Activated CD8-positive, alpha-beta memory T cell treated with anti-CD3 and anti-CD28 coated beads, Interleukin-2, amount 50 U/mL, for 48 hours (primary cell): ENCODE measurements at places on chromosomes 7 and 10.

GRCh38 chr7:113120647-113121046, 2.3 kb upstream of the SMIM30 start:
- no peak for DNase-seq

- no peak for DNase-seq
Measured at GRCh38 chr10:11522821-11523245, 88.6 kb downstream of the USP6NL start.

GRCh38 chr10:101134299-101135127, 3.4 kb downstream of the TLX1 start:
- DNase-seq = no peak

GRCh38 chr7:107563081-107563774, 492 bp downstream of the COG5 start:
- no peak for DNase-seq

- no peak for DNase-seq
Measured at GRCh38 chr7:151537818-151538561, 18.3 kb upstream of the RHEB start.

GRCh38 chr10:9172276-9172675, 1117.8 kb downstream of the GATA3 start:
- no peak for DNase-seq

DNA sequence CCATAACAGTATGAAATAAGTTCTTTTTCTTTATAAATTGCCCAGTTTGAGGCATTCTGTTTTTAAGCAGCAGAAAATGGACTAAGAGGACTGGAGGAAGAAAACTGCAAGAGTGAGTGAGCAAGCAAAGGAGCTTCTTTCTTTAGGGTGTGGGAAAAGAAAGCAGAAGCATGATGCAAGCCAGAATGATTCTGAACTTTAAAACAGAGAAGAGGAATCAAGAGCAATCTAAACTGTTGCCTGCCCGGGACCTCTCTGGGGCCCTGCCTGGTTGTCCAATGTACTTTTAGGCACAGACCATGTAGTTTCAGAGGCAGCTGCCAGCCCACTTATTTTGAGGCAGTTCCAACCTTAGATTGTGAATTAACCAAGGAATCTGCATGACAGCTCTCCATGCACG, 186.3 kb downstream of the PLPP4 start:
- no peak for DNase-seq

- DNase-seq = no peak
Measured at GRCh38 chr10:61937631-61938351, 36.3 kb downstream of the ARID5B start.

DNA sequence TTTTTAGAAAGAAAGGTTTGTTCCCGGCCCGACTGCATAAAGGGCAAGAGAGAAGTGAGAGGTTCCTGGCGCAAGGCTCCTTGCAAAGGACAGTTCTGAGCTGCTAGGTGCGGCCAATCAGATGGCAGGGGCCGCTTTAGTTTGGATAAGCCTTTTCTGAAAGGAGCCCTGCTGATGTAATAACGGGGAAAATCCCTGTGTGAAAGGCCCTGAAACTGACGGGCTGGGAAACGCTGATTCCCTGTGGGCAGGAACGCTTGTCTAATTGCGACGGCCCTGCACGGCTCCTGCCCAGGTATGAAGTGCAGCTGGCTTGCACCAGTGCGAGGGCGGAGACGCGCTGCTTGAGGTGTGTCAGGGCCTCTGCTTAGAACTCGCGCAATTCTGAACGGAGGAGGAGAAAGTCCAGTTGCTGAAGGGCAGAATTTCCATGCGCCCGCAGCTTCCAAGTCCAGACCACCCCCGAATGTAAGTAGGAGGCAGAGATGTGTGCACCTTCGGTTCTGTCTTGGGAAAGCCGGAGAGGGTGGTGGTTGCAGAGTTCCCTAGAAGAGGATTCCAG, 30.5 kb downstream of the TACC2 start:
- no peak for DNase-seq

DNA sequence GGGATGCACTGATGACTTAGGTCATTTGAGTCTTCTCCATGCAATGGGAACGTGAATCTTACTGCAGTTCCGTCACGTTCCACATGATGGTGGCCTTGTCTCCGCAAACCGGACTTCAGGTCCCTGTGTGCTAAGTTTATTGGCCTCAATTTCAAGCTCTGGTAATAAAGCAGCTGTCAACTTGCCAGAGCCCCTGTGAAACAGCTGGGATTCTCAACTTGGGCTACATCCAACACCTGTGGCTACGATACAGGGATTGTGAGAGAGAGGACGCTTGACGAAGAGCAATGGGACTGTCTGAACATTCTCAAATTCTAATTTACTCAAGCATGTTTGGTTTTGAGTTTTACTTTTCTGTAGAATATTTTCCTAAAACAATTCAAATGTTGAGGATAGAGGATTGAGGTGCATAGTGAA, 174.2 kb downstream of the PTN start:
- no peak for DNase-seq

DNA sequence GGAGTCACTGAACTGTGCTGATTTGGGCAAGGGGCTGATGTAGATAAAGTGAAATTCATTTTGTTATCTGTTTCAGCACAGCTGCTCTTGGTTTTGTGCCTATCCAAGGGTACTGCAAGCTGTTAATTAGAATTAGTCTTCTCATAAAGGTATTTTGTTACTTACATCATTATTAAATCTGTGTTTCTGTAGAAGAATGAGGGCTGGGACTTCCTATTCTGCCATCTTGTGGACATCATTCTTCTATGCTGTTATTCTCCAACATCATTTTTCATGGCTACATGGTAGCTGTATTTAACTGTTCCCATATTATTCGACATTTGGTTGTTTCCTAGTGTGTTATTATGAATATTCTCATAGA, 76.2 kb upstream of the CCDC71L start:
- no peak for DNase-seq

- no peak for DNase-seq
Measured at GRCh38 chr10:1923586-1923985, 186.3 kb upstream of the ADARB2 start.

DNA sequence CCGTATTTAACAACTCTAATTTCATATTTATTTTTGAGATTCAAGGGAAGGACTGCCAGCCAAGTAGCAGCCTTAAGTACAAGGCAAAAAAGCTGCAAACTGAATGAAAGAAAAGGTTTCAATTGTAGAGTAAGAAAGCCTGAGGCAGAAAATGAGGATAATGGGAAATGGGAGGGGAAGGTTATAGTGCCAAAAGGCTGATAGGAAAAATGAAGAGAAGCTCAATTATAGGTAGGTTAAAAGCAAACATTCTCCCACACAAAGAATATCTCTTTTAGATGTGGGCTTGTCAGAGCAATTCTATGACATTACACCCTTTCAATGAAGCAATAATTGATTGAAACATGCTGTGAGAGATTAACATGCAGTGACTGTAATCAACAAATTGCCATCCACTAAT, 175.3 kb downstream of the RAPGEF5 start:
- no peak for DNase-seq

- no peak for DNase-seq
Measured at GRCh38 chr10:24716295-24716694, 7.4 kb downstream of the ARHGAP21 start.

DNA sequence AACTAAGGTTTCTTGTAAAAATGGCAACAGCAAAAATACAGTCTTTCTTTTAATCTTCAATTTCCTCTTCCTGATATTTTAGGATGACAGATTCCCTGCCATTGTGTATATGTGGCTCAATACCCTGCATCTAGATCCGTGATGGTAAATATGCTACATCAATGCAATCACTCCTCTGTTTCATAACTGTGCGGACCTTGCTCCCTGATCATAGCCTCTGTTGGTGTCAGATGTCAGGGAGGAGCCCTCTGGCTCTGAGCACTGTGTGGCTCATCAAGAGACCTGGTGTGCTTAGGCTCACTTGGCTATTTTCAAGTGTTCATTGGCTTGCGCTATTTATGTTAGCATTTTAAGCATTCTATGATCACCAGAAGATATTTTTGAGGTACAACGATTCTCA, 33.0 kb upstream of the AGR3 start:
- no peak for DNase-seq

GRCh38 chr7:151430391-151431205, 9.3 kb downstream of the CRYGN start:
- no peak for DNase-seq

DNA sequence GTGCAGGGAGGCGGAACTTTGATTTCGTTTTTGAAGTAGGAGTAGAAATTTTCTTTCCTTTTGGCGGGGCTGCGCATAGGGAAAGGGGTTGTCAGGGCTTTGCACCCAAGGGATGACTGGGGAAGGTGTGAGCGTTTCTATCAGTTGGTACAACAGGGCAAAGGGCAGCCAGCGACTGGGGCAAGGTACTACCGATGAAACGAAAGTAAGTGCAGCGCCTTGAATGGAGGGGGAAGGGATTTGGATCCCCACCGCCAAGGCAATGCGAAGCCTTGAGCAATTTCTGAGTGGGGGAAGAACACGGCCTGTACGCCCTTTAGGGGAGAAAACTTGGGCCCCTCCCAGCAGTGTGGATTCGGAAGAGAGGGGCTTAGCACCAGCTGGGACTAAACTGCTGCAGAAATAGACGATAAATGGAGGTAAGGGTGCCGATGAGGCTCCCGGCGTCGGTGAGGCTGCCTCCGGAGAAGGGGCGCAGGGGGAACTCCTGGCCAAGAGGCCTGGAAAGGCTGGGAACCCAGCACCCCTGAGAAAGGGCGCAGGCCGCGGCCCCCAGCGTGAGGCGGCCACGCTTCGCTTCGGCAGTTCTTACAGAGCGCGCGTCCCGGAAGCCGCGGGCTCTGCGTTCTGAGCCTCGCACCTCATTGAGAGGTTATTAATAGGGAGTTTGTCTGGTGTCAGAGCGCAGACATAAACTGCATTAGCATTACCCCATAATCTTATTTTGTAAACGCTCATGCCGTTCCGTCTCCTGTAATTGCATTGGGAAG, 10.0 kb upstream of the TLX1 start:
- peak; percentile 66 for DNase-seq

DNA sequence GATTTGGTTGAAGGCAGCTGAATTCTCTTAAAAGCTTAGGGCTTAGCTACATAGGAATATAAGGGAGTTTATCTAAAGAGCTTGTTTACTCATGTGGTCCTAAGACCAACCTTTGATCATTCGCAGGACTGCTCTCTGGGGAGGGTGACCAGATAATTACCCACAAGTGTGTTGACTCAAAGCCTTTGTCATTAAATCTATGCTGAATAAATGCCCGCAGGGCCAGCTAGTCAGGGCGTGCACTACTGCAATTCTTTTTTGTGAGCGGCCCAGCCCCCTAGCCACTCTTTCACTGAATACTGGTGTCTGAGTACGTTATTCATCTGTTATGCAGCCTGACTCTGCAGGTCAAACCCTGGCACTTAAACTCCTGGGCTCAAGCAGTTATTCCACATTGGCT, 69.6 kb downstream of the AKAP9 start:
- DNase-seq = no peak

GRCh38 chr7:46291050-46291438, 370.0 kb upstream of the IGFBP3 start:
- DNase-seq = no peak

DNA sequence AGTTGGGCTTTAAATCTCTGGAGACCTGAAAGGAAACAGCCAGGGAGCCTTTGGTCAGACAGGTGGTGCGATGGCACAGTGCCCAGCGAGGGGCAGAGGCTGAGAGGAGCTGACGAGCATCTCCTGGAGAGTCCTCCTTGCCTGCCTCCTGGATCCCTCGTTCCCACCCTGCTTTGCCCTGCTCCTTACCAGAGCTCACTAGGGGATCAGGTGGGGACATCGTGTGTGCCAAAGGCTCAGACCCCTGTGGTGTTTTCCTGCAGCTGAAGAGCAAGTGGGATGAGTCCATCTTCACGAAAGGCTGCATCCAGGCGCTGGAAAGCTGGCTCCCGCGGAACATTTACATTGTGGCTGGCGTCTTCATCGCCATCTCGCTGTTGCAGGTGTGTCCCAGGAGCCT, 21.8 kb upstream of the SH2D4B start:
- DNase-seq = no peak

DNA sequence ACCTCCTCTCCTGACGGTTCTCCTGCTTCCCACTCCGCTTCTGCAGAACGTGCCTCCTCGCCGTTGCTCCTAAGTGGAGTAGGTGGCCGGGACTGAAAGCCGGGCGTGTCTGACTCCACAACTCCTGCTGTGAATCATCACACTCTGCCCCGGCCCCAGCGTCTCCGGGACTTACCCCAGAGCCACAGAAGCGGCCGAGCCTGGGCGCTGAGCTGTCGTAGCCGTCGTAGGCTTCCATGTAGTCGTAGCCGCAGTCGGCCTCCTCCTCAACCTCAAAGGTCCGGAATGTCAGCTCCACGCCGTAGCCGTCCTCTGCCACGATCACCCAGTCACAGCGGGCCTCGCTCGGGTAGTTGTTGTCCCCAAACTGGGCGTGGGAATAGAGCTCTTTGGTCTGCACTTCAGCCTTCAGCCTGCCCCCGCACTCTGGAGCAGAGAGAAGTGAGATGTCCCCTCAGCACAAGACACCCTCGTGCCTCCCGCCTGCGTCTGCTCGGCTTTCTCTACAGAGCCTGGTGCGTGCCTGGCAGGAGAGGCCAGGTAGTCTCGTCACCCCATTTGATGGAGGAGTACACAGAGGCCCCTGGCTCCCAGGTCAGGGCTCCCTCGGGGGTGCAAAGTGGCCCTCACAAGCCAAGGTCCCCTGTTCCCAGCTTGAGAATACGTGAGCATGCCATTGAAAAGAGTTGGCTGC, 11.2 kb upstream of the OPALIN start:
- no peak for DNase-seq

- DNase-seq = no peak
Measured at GRCh38 chr7:137935884-137936508, 65.9 kb downstream of the CREB3L2 start.

GRCh38 chr10:69088801-69089501, 1.0 kb downstream of the SRGN start:
- no peak for DNase-seq

GRCh38 chr10:121495719-121496118, 102.5 kb downstream of the FGFR2 start:
- DNase-seq = no peak
